ENCODE measurements at places on chromosomes 4 and X.

GRCh38 chrX:134023851-134024281, 38.5 kb upstream of the GPC3 start:
- DNase-seq = no peak

DNA sequence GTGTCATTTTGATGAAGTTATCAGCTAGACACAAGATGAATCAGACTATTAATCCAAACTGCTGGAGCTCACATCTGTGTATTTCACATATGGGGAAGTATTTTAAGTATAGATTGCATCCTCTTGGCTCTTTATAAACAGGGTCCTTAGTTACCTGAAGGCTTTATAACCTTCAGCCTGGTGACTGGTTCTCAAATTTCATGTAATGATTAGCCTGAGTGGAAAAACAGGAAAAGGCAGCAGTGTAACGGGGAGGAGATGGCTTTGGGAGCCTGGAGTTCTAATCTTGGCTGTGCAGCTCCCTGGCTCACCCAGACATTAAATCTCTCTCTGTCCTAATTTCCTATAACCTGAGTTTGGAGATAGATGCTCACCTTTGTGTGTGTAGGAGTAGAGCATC, 103.8 kb upstream of the HPF1 start:
- no peak for DNase-seq

DNA sequence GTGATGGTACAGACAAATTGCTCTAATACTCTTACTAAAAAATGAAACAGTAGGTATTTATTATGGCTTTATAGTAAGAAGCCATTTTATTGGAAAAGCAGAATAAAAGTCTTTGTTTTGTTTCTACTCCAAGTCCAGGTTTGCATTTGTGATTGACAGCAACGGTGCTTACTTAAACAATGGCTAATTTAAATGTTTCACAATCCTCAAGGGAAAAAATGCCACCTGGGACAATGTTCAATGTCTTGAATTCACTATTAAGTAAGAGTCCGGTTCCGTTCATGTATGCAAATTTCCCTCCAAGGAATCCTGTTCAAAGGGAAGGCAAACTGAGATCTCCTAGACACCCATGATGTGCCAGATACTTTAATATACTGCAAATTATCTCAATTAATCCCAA, 123.6 kb downstream of the RBM47 start:
- no peak for DNase-seq

DNA sequence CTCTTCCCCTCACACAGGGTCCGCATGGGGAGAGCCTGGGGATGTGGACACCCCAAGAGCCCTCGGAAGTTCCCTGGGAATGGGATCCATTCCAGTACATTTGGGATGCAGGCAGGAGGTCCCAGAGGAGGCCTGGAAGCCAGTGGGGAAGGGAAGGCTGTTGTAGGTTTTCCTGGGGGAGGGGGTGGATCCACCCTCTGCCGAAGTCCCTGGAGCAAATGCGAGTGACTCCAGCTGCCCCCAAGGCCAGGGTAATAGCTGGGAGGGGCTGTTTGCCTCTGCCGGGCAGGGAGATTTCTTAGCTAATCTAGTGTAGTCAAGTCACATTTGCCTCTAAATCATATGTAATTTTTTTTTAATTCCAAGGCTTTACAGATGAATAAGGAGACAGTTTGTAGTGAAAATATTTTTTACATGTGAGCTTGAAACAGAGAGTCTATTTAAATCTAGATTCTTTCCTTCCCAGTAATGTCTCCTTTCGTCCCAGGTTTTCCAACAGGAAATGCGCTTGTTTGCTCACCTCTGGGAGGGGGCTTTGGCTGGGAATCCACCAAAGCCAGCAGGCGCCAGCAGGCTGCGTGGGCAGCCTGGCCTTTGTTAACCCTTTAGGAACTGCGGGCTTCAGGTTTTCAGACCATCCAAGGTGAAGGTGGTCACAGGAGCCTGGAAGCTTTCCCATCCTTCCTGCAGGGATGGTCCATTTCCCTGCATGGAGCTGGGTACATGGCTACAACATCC, 26.8 kb downstream of the SH3TC1 start:
- DNase-seq = no peak

DNA sequence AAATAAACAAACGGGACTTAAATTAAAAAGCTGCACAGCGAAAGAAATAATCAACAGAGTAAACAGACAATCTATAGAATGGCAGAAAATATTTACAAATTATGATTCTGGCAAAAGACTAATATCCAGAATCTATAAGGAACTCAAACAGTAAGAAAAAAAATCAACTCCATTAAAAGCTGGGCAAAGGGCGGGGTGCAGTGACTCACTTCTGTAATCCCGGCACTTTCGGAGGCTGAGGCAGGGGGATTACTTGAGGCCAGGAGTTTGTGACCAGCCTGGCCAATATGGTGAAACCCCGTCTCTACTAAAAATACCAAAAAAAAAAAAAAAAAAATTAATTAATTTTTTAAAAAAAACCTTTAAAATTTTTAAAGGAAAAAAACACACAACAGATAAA, 109.0 kb downstream of the ATP11C start:
- no peak for DNase-seq

- DNase-seq = no peak
Observed at GRCh38 chrX:49250066-49250465, 14.4 kb downstream of the FOXP3 start.

- no peak for DNase-seq
Observed at GRCh38 chr4:157314906-157315305, 94.4 kb downstream of the GRIA2 start.

- DNase-seq = no peak
Observed at GRCh38 chrX:83419030-83419792, 88.9 kb upstream of the POU3F4 start.

GRCh38 chr4:83929550-83929949, 393.6 kb downstream of the GPAT3 start:
- no peak for DNase-seq

- DNase-seq = no peak
Observed at GRCh38 chrX:47321386-47321785, 49.0 kb upstream of the ZNF157 start.

DNA sequence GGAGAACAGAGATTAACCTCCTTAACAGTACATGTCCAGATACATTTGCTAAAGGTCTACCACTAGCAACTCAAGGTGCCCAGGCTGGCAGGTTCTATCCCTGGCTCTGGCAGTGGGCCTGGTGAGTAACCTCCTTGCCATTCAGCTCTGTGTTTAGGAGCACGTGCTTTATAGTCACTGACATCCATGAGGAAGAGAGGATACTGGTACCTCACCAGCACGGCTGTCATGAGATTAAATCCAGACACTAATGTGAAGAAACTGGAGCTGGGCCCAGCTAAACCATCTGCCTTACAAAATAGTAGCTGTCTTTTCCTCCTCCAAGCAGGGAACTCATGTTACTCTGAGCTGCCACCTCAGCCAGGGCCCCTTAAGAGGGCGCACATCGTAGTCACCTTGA, 45.3 kb downstream of the GPRASP3 start:
- DNase-seq = no peak

GRCh38 chr4:159950707-159951106, 847.8 kb downstream of the RAPGEF2 start:
- DNase-seq = no peak

DNA sequence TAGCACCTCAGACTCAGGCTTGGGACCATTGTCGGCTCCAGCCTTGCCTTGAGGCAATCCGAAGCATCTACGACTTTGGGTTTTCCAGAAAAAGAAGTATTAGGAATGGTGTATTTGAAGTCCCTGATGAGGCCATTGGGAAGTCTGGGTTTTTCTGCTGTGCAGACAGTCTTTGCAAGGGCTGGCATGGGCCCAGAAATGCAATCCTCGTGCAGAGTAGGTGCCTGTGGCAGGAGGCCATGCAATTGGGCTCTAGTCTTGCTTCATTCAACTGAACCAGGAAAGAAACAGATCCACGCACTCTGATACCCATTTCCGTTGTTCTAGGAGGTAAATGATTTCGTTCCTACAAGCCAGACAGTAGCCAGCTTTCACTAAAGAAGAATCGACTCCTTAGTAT, 12.4 kb downstream of the ZFP92 start:
- no peak for DNase-seq

- DNase-seq = no peak
Observed at GRCh38 chr4:19729886-19730651, 521.6 kb upstream of the SLIT2 start.

GRCh38 chr4:113524505-113525186, 236.9 kb downstream of the CAMK2D start:
- no peak for DNase-seq

- DNase-seq = no peak
Observed at GRCh38 chrX:53479301-53479700, 45.1 kb upstream of the HSD17B10 start.

DNA sequence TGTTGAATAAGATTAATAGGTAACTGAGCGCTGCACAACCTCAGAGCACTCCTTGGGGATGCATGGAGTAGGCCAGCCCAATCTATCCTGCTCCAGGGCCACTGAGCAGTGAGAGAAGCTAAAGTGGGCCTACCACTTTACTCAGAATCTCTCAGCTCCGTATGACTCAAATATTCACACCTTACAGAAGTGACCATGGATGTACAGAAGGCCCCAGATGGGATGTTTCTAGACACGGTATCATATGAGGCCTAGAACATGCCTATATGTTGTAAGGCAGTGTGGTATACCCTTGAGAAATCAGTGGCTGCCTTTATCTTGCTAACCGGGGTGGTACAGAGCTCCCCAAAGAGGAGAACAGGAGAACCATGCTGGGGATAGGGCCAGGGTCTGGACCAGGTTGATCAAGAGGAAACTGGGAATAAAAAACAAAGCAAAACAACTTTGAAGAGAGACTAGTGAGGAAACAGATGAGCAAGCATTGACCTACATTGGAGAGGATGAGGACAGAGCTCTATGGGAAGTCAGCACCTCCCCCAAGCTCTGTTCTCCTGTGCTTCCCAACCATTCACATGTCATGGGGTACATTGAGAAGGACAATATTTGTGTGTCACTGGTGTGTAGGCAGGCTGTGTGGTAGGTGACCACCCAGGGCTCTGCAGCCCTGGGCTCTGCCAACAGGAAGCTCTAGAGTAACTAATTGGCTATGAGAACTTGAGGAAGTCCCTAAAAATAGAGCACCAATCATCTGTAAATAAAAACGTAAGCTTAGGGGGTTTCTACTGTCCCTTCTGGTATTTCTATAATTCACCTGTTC, 31.4 kb downstream of the HOPX start:
- no peak for DNase-seq

- DNase-seq = no peak
Observed at GRCh38 chr4:184826691-184827270, 1.0 kb upstream of the ACSL1 start.
